ENCODE measurements at places on chromosomes 4 and X. TPM values are rescaled to one million over a fixed set of nuclear protein-coding genes. Genes with fewer than 3 reads are reported as not detected.

Gene GLUD2
- total RNA-seq, result 3.3 TPM

Gene NWD2
- 0.30 TPM for total RNA-seq

Gene LPAR4
- 8.0 TPM for total RNA-seq

Gene TMPRSS11B
- total RNA-seq, result not detected

Gene TIMM8A
- 5.0 TPM for total RNA-seq

Gene TCEAL5
- 1.1 TPM for total RNA-seq

Gene AFF1
- total RNA-seq, result 25.4 TPM

Gene ETDA
- not detected for total RNA-seq

Gene TKTL2
- total RNA-seq, result not detected

Gene RAB40AL
- 0.59 TPM for total RNA-seq

Gene CD40LG
- 0.10 TPM for total RNA-seq

Gene FGF16
- 0.49 TPM for total RNA-seq

Gene CXCL3
- total RNA-seq, result 0.49 TPM

Gene P2RY4
- total RNA-seq, result 0.69 TPM

Gene GPR119
- not detected for total RNA-seq

Gene GASK1B
- total RNA-seq, result 46.3 TPM

Gene MAGEC1
- not detected for total RNA-seq

Gene MAGIX
- 1.4 TPM for total RNA-seq

Gene BTC
- total RNA-seq, result 4.1 TPM

Gene PALLD
- total RNA-seq, result 121 TPM

Gene FGD1
- 4.6 TPM for total RNA-seq

Gene FOXR2
- not detected for total RNA-seq

Gene KCTD8
- total RNA-seq, result not detected

Gene CNKSR2
- total RNA-seq, result 8.2 TPM

Gene GYG2
- 10.7 TPM for total RNA-seq

Gene NXF2
- total RNA-seq, result not detected

Gene KLHL13
- 19.9 TPM for total RNA-seq

Gene ARHGAP10
- 48.0 TPM for total RNA-seq

Gene OPN1MW3
- total RNA-seq, result not detected

Gene PIGA
- total RNA-seq, result 22.2 TPM

Gene SLITRK2
- total RNA-seq, result 2.5 TPM

Gene KLHL34
- total RNA-seq, result 0.59 TPM

Gene ZAR1
- total RNA-seq, result 0.20 TPM

Gene BEND2
- total RNA-seq, result not detected

Gene SYN1
- 0.30 TPM for total RNA-seq

Gene PABPC4L
- total RNA-seq, result 8.2 TPM

Gene AWAT2
- 2.5 TPM for total RNA-seq

Gene FRMPD4
- 0.30 TPM for total RNA-seq

Gene RHOH
- total RNA-seq, result 1.7 TPM

Gene SATL1
- total RNA-seq, result 0.20 TPM

Gene TMEM150C
- 11.6 TPM for total RNA-seq

Gene CA5B
- 20.1 TPM for total RNA-seq

Gene MED12
- 36.4 TPM for total RNA-seq

Gene GPR50
- not detected for total RNA-seq

Gene ADH6
- total RNA-seq, result 2.1 TPM

Gene TGIF2LX
- not detected for total RNA-seq

Gene SUPT20HL1
- total RNA-seq, result not detected

Gene SCML1
- total RNA-seq, result 10.1 TPM

Gene MAGEB10
- not detected for total RNA-seq

Data from skin of body (tissue), 3 donors.